ENCODE measurements at places on chromosomes 11 and 22.

- DNase-seq, result no peak
Measured at GRCh38 chr11:13721760-13722159, 53.3 kb downstream of the FAR1 start.

GRCh38 chr11:11313426-11313825, 39.6 kb downstream of the CSNK2A3 start:
- DNase-seq, result no peak

DNA sequence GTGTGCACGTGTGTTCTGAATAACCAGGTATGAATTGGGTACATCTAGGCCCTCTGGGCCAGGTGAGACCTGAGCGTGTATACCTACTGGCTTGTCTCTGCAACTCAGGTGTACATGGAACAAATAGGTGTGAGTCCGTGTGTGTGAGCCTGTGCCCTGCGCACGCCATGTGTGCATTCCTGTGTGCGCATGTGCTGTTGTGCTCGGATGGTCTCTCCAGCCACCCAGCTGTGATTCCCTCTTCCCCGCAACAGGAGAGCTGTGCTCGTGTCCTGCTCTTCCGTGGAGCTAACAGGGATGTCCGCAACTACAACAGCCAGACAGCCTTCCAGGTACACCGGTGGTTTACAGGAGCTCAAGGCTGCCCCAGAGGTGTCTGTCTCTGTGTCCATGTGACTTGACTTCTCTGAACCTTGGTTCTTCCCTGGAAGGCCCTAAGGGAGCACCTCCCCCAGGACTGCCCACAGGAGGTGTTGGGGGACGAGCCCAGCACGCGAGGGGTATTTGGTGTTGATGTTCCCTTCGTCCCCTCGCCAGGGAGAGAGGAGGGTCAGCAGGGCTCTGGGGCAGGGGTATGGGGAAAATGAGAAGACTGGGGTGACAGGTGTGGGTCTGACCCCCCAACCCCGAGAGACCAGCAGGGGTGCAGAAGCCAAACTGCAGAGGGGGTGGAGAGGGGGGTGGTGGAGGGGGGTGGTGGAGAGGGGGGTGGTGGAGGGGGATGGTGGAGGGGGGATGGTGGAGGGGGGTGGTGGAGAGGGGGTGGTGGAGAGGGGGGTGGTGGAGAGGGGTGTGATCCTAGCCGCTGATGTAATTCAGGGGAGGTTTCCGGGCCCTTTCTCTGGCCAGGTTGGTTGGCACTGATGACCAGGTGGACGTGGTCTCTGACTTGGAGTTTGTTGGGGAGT, 10.7 kb downstream of the SHANK3 start:
- no peak for DNase-seq

DNA sequence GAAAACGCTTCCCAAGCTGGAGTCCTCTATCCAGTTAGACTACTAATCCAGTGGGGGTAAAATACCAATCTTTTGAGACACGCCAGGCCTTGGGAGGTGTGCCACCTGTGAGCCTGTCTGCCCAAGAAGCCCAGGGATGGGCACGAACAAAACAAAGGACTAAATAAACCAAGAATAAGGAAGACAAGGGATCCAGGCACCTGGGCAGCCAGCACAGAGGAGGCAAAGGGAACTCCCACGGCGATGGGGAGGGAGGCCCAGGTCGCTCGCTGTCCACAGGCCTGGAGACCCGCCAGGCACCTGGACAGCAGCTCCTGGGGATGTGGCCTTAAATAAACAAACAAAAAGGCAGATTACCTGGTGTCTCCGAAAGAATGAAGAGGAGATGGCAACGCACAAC, 31.4 kb downstream of the LRFN4 start:
- no peak for DNase-seq

DNA sequence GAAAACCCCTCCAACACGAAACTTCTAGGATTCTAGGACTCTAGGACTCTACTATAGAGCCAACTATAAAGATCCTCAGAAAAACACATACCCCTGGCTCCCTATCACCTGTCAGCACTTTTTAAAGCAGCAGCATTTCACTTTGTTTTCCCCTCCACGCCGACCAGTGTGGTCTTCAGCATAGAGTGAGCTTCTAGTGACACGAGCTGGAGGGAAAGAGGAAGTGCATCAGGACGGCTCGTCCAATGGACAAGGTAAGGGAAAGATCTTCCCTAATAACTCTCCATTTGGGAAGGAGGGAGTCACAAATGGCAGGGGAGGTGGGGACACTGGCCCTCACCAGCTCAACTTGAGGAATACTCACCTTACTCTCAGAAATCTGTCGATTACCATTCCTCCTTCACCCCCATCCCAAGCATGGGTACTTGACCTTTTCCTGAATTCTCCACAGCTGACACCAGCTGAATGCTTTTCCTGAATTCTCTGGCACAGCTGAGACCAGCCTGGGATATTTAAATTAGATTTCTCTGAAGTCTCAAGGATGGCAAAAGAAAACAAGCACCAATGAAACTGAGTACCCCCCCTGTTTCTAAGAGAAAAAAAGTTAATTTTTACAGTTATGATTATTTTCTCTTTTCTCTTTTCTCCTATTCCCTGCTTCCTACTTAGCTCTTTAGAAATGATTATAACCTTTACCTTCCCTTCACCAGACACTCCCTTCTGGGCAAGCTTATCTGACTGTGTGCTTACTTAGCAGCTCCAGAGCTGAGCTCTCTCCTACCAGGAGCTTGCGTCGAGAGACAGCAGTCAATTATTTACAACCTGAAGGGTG, 33.3 kb upstream of the NNMT start:
- peak; percentile 73 for DNase-seq

Measured in HEK293T (cell line).